ENCODE measurements at places on chromosomes 7 and 10. TPM values are rescaled to one million over a fixed set of nuclear protein-coding genes. Genes with fewer than 3 reads are reported as not detected.

Gene ATE1
- 87.4 TPM for total RNA-seq

Gene PTF1A
- total RNA-seq: not detected

Gene ANKRD61
- total RNA-seq: 0.46 TPM

Gene ELFN1
- total RNA-seq: 11.3 TPM

Gene EPO
- total RNA-seq: not detected

Gene STEAP1
- 1.2 TPM for total RNA-seq
